Renal pelvis (tissue), 12 donors: ENCODE measurements at places on chromosomes 1 and 21. TPM values are rescaled to one million over a fixed set of nuclear protein-coding genes. Genes with fewer than 3 reads are reported as not detected.
A peak's percentile ranks its signal among the peaks of the same experiment; 100 is the strongest.

GRCh38 chr1:53281133-53281532, 42.8 kb upstream of the MAGOH start:
- no peak for DNase-seq

Gene GUCA2A
- polyA plus RNA-seq = not detected

GRCh38 chr1:235857756-235858155, 8.9 kb downstream of the LYST start:
- no peak for DNase-seq

- DNase-seq = no peak
Observed at GRCh38 chr21:33028287-33028670, 2.5 kb downstream of the OLIG2 start.

DNA sequence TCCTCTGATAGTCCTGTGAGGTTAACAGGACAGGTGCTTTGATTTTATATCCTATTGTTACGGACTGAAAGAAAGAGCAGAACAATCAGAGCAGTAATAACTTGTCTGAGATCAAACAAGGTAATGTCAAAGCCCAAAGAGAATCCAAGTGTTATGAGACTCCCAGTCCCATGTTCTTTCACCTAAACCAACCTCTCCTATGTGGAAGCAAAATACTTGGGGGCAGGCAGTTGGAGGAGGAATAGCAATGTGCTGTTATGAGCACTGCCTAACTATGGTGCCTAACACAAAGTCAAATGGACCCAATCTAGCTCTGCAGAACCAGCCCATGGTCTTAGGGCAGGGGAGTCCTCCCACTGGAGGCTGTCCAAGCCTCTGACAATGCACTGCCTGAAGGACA, 28.1 kb downstream of the ACBD3 start:
- DNase-seq = no peak

GRCh38 chr1:2411801-2412394, 466 bp downstream of the PEX10 start:
- DNase-seq = no peak

- peak; percentile 70 for DNase-seq
Observed at GRCh38 chr1:180923021-180923841, 10.5 kb downstream of the KIAA1614 start.
